RPMI8226 (cell line): ENCODE measurements at places on chromosomes 2 and 18.

GRCh38 chr2:73697606-73698005, 39.5 kb downstream of the TPRKB start:
- DNase-seq: no peak

- DNase-seq: no peak
Observed at GRCh38 chr2:20094955-20095354, 43.5 kb upstream of the LAPTM4A start.

DNA sequence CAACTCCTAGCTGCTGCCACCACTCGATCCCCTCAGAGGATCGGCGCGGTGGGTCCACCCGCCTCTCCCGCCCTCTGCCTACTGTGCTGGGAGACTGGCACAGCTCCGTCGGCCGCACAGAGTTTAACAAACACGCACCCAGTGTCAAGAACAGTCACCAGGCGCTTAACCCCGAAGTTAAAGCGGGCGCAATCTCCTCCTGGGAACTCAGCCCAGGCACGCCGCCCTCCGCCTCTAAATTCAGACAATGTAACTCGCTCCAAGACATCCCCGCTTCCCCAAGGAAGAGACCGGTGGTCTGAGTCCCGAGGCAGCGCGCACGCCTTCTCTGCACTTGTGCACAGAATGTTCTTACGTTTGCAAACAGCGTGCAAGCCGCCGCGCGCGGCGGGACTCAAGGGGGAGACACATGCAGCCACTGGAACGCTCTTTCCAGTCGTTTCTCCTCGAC, 533 bp downstream of the CXCR4 start:
- peak; percentile 79 for DNase-seq

- DNase-seq: no peak
Observed at GRCh38 chr18:79093986-79094385, 24.8 kb downstream of the ATP9B start.

DNA sequence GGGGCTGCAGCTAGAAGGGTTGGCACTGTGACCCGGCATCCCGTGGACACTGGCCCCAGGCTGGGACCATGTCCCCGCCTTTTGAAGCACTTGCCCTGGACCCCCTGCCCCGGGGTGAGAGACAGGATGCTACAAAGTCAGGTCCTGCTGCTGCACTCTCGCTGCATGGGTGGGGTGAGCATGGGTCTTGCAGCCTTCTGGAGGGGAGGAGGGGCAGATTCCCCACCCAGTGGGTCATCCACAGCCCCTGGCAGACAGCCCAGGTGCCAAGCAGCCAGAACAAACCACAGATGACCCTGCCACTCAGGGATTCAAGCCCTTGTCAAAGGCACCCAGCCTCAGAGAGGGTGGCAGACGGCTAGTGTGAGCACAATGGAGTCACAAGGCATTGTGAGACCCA, 5.7 kb upstream of the NMUR1 start:
- no peak for DNase-seq

DNA sequence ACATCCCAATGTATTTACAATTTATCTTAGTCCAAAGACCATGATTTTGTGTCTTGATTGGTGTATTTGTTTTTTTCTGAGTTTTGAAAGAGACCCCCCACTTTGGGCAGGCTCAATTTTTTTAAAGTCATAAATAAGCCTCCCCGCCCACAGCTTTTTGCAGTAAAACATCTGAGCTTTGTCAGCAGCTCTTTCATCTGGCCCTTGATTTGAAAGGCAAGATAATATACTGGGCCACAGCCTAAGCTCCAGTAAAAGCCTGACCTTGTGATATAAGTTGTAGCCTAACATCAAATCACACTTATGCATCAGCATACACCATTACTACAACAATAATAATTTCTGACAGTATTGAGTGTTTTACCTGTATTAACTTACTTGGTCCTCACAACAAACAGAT, 51.3 kb upstream of the SERTAD2 start:
- DNase-seq: no peak

GRCh38 chr2:23169896-23170295, 215.1 kb upstream of the KLHL29 start:
- no peak for DNase-seq
